Stimulated activated CD4-positive, alpha-beta T cell treated with anti-CD3 and anti-CD28 coated beads, Interleukin-12 subunit alpha, Interleukin-12 subunit beta, amount 100 ng/mL, for 24 hours (primary cell): ENCODE measurements at places on chromosomes 16 and 17.

DNA sequence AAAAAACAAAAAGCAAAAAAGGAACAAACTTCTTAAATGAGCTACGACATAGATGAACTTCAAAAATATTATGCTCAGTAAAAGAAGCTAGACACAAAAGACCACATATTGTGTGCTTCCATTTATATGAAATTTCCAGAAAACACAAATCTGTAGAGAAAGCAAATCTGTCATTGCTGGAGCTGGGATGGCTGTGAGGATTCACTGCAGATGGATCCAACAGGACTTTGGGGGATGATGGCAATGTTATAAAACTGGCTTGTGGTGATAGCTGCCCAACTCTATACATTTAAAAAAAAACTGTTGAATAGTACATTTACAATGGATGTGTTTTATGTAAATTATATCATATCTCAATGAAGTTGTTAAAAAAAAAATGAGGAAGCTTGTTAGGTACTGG lies 52.6 kb upstream of the MAP3K14 start:
- no peak for DNase-seq

- no peak for DNase-seq
Measured at GRCh38 chr17:76781056-76781982, 43.4 kb downstream of the MFSD11 start.

- DNase-seq, result no peak
Measured at GRCh38 chr16:18783430-18784341, 6.4 kb downstream of the RPS15A start.

DNA sequence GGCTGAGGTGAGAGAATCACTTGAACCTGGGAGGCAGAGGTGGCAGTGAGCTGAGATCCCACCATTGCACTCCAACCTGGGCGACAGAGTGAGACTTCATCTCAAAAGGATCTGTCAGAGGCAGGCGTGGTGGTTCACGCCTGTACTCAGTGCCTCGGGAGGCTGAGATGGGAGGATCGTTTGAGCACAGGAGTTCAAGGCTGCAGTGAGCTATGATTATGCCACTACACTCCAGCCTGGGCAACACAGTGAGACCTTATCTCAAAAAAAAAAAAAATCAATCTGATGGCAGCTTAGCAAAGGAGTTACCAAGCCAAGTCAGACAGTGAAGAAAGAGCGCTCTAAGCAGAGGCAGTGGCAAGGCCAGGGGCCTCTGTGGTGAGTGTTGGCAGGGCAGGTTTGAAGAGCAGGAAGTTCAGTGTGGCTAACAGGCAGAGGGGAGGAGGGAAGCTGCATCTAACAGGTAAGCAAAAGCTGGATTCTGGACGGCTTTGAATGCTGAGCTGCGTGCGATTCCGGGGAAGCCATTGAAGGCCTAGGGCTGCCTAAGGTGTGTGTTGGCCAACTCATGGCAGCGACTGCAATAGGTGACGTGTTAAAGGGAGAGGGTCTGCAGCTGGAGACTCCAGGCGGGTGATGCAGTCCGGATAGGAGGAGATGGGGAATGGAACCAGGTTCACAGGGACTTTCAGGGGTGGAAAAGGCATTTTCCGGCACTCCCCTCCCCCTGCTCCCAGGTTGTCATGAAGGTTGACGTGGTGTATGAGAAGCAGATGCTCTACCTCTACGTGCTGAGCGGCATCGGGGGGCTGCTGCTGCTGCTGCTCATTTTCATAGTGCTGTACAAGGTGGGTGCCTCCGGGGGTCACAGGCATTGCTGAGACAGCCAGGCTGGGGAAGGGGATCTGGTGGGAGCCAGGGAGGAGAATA lies 7.0 kb downstream of the ZNF768 start:
- no peak for DNase-seq

DNA sequence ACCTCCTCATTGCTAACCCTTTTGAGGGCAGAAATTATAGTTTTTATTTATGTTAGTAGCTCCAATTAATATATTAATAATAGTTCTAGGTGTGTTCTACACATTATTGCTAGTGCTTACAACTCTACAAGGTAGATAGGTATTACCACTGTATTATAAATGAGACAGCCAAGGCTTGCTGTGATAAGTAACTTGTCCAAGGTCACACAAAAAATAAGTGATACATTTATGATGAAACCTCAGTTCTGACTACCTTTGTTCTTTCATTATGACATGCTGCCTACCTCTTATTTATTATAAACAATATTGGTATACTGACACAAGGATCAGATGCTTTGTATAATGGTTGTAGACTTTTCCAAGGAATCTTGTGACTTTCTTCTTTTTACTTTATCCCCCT lies 41.2 kb downstream of the NFAT5 start:
- DNase-seq, result no peak
